Neuronal stem cell (in vitro differentiated cells): ENCODE measurements at places on chromosomes 7 and 10.

GRCh38 chr10:73867126-73867807 is 7.1 kb downstream of the CAMK2G start:
- DNase-seq: no peak

- no peak for DNase-seq
Measured at GRCh38 chr7:84092207-84092606, 102.4 kb downstream of the SEMA3A start.

DNA sequence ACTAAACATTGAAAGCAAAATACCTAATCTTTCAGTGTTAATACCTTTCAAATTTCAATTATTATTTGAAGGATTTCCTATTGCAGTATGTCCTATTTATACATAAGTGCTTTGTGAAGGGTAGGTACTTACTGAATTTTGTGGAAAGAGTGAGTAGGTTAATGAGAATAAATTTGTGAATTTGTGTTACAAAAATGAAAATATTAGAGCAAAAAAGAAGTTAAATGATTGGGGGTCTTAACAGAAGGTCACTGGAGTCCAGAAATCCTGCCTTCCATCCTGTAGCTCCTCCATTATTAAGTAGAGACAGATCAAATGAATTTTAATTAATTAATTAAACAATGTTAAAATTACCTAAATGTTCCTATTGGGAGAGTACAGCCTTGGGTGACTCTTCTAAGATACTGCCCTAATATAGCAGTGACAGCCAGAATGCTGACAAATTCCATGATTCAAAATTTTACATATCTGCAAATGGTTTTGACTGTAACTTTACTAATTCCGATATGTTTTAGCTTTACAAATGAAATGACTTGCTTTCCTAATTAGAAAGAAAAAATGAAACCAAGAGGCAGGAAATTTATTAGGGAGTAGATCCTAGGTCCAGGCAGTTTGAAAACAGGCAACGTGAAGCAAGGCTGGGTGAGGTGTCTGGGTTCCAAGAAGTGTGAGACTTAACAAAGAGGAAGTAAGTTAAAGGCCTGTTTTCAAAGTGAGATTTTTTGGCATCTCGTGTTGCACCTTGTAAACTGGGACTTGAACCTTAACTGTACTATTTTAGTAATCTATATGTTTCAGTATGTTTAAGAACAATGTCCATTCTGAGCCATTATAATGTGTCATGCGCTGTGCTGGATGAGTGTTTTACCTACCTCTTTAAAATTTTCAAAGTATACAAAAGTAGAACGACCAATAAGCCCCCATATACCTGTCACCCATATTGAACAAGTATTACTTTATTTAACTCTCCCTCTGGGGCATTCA is 1.5 kb downstream of the PIK3CG start:
- DNase-seq: no peak

GRCh38 chr7:4136036-4136435 is 546.1 kb upstream of the FOXK1 start:
- no peak for DNase-seq

DNA sequence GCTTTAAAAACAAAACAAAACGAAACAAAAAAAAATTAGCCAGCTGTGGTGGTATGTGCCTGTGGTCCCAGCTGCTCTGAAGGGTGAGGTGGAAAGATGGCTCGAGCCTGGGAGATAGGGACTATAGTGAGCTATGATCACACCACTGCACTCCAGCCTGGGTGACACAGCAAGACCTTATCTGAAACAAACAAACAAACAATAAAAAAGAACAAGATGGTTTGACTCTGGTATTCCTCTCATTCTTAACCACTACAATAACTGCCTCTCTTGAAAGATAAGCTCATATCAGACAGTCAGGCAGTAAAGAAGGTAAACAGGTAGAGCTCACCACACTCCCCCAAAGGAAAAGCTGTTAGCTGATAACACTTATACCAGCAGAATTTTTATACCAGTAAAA is 14.1 kb upstream of the DUSP5 start:
- no peak for DNase-seq

- DNase-seq: no peak
Measured at GRCh38 chr10:103458720-103459119, at the start of gene CALHM1. CALHM1 (minus strand) TSS chr10:103458900; CDS start chr10:103458751, 149 bp downstream.

GRCh38 chr7:25349283-25350017 is 121.2 kb upstream of the NPVF start:
- no peak for DNase-seq

DNA sequence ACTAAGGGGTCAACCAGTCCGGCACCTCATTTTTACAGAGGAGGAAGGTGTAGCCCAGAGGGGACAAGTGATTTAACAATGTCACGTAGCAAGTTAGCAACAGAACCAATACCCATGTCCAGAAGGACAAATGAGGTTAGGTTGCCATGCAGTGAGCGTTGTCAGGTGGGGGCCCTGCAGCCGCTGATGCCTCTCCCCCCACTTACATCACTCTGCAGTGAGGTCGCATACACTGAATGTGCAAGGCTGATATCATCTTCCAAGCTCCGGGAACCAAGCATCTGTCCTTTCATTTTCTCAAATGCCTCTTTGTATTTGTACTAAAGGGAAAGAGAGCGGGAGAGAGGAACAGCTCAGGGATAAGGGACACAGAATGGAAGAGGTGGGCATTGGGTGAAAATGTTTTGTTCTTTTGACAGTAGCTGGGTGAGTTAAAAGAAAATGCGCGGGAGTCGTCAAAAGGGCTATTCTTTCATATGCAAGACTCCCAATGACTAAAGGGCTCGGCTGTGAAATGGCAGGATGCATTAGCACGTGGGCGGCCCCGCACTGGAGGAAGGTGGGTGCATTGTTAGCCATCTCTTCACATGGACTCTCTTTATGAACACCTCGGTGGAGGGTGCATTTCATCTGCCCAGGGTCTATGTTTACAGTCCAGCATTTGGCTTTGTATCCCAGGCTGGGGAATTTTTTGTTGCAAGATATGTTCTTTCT is 49.7 kb downstream of the NRAP start:
- DNase-seq: no peak

GRCh38 chr7:47180516-47180826 is 401.4 kb downstream of the TNS3 start:
- no peak for DNase-seq

GRCh38 chr10:71244431-71245419 is 32.4 kb downstream of the UNC5B start:
- no peak for DNase-seq
